ENCODE measurements at places on chromosomes 5 and 9. TPM values are rescaled to one million over a fixed set of nuclear protein-coding genes. Genes with fewer than 3 reads are reported as not detected.

The SPATA31D1 gene
- not detected for total RNA-seq

The SKIC3 gene
- total RNA-seq: 79.1 TPM

The SPINK4 gene
- not detected for total RNA-seq

The ELOVL7 gene
- 0.73 TPM for total RNA-seq

The MYO10 gene
- 76.9 TPM for total RNA-seq

The LCNL1 gene
- not detected for total RNA-seq

The AMACR gene
- 19.7 TPM for total RNA-seq

The WDR38 gene
- total RNA-seq: not detected

- no peak for DNase-seq
These were observed 26.9 kb upstream of the ADAM19 start for GRCh38 chr5:157602505-157602904.

DNA sequence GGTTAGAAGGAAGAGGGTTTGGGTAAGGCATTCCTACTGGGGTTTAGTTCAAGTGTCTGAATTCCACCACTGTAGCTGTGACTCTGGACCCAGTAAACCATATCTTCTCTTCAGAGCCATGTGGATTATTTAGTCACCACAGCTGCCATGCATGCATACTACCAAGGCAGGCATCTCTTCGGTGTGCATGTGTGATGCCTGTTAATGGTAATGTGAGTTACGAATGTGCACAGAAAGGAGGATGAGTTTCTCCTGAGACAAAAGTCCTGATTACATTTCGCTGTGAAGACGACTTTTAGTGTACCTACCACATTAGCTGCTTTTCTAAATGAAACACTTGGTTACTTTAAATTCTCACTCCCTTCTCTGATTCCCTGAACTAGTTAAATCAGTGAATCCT, 9.3 kb downstream of the PBX3 start:
- DNase-seq: no peak

GRCh38 chr9:1219284-1219683, 169.1 kb downstream of the DMRT2 start:
- no peak for DNase-seq

DNA sequence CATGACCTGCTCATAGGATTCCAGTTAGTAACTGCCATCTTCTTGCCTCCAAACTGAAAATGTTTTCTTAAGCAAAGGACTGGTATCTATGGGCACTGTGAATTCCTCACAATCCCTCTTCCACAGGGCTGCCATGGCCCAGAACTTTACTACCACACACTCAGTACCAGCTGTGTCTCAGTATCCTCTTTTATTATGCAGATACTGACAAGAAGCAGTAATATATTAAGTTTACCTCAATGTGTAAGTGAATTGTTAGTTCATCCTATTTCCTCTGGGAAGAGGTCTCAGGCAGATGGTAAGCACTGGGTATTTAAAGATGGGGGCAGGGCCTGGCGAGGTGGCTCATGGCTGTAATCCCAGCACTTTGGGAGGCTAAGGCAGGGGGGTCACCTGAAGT, 320.8 kb upstream of the RFX3 start:
- no peak for DNase-seq

DNA sequence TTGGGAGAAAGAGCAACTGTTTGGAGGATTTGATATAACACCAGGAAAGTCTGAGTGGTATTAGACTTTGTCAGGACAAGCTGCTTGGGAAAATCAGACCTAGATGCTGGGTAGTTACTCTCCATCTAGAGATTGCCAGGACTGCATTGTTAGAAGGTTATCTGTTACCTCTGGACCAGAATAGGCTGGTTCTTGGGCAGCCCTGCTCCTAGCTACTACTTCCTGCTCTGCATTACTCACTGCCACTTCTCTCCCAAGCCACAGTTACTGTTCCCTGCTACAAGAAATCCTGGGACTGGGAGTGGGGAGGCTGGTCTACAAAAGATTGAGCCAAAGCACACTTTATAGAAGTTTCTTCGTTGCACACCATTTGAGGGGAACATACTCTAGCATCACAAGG, 95.5 kb upstream of the KCNN2 start:
- no peak for DNase-seq

GRCh38 chr5:97111616-97112015, 30.8 kb downstream of the LIX1 start:
- no peak for DNase-seq

DNA sequence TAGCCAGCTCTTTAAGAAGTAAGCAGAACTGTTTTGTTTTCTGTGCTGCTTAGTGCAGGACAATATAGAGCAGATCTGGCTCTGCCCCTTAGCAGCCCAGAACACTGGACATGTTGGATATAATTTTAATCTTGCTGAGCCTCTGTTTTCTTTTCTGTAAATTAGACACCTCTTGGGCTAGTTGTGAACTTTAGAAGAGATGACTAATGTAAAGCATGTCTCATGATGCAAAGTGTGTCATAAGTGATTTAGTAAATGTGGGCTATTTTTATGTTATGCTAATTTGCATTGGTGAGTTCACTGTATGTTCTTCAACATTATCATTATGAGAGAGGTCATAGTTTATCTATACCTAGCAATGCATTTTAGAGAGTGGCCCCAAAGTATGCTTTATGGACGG, 156.1 kb upstream of the ADAMTSL1 start:
- DNase-seq: no peak

DNA sequence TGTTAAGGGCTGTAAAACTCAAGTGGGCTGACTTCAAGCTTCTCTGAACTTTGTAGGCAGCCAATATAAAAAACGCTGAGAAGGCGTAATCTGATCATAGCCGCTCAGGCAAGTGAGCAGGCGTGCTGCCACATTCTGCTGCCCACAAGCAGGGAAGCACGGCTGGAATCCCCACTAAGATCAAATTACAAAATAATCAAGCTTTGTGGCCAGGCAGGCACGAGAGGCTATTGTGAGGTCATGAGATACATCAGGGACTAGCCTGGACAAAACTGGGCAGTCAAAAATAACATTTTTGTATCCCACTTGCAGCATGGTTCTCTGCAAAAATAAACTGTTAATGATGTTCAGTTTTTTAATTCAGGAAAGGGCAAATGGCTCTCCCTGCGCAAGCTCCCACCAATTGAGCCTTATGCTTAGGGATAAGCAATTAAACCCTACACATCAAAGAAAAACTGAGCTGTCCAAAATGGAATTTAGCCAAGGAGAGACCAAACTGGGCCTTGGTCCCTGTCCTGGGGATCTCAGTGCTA, 64.0 kb downstream of the POU5F2 start:
- DNase-seq: no peak

DNA sequence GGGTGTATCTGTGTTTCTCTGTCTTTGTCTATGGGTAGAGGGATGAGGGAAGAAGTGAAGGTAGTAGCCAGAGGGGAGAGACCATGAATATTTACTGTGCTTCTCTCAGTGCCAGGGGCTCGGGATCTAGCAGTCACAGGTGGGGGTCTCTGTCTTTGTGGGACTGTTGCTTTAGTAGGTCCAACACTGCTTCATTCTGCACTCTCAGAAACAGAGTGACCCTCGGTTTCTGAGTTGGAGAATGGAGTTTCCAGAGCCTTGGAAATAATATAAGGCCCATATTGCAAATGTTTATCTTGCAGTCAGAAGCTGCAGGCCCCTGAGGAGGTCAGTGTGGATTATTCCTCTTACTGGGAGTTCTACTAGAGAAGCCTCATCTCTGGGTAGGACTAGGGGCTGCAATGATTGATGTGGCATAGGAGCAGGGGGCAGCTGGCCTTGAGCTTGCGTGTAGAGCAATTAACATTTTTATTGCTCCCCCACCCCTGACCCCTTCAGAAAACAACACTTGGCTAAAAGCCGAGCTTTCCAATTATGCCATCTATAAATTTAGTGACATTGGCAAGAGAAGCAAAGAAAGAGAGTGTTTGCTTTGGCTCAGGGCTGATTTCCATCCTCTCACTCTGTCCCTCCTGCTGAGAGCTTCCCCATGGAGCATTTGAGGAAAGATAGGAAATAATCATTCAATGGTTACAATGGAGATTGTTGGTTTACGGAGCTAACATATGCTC, 55.0 kb upstream of the TRPC7 start:
- DNase-seq: no peak

GRCh38 chr9:2286825-2287455, 271.8 kb downstream of the SMARCA2 start:
- no peak for DNase-seq

DNA sequence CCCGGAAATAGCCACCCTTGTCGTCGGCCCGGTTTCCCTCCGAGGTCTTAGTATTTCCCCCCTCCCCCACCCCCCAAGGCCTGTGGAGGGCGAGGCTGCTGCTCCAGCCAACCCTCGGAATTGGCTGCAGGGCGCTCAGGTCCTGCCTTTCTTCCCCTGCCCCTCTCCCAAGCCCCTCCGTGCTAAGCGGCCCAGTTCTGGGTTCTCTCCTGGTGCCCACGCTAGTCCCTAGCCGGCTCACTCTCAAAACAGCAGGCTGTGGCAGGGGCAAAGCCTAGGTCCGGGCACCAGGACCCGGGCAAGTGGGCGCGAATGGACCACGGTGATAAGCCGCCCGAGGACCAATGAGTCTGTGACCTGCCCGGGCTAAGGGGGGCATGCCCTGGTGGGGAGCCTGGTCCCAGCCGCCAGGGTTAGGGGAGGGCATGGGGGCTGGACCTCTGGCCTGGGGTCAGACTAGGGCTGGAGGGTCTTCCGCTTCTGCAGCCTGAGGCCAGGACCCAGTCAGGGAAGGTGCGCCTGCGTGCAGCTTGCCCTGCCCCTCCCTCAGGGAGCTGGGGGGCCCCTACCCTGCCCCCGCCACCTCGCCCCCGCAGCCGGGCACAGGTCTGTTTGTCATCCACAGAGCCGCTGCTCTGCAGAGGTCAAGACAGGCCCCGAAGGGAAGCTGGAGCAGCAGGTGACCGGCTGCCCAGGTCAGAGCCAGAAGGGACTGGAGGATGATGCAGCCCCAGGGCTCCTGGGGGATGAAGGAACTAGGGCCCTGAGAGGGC, 5.0 kb upstream of the IRX4 start:
- no peak for DNase-seq

DNA sequence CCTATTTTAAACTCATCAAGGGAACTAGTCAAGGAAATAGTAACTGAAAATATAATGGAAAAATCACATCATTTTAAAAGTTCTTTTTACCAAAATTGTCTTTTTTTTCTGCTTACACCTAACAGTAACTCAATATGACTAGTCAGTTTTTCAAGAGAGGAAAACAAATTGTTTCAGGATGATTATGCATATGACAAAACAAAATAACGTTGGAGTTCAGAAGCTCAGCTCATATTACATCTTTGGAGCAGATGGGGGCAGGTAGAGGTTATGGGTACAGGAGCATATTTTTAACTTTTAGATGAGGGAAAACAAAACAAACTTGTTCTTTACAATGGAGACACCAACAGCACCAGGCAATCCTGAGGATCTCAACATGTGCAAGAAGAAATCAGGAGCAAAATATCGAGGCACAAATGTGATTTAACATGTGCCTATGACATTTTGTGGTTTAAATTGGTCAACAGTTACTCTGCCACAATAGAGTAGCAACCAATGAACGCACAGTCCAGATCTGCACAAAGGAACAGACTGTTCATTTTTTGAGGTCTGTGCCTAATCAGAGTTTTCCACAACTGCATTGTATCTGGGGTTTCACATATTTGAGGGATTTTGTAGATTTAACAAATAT, 659.0 kb downstream of the ANXA1 start:
- DNase-seq: no peak

DNA sequence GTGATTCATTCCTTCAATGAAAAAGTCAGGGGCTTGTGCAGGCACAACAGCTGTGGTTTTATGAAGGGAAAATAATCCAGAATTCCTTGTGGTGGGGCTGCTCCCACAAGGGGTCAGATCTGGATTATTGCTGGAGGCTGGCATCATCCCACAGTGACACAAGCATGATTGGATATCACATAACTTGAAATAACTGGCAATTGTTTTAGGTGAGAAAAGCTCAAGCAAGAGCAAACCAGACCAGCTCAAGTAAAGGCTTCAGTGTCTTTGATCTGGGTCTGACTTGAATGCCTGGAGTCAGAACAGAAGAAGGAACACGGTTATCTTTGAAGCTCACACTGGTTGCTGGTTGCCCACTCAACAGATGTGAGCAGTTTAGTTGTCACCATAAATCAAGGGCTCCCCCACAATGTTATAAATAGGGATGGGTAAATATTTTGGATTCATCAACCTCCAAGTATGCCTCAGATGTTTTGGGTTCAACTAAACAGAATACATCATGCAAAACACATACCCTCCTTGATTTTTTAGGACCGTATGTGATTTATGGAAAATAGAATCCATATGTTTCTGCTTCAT, 3.1 kb upstream of the ZNF474 start:
- no peak for DNase-seq

DNA sequence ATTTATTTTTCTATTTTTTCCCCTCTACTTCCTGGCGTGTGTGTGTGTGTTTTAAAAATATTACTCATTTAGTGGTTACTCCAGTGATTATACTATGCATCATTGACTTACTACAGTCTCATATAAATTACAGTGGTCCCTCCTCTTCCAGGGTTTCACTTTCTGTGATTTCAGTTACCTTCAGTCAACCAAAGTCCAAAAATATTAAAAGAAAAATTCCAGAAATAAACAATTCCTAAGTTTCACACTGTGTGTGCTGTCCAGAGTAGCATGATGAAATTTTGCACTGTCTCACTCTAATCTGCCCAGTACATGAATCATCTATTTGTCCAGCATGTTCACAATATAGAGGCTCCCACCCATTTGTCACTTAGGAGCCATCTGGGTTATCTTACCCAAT, 47.4 kb upstream of the CCDC112 start:
- DNase-seq: no peak

GRCh38 chr5:119347991-119348390, 7.8 kb upstream of the TNFAIP8 start:
- DNase-seq: no peak

DNA sequence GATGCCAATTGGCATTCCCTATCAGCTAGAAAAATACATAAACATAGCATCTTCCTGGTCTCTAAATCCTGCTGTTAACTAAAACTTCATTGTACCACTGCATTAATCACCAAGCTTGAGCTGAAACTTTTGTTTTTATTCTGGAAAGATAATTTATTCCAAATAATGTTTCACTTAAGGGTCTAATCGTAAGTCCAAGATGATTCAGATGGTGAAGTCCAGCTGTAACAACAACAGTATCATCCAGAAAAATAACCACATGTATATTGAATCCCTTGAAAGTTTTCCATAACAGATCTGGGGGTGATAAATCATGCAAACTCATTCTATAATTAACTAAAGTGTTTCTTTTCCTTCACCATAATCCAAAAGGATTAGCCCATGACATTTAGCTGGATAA, 23.9 kb downstream of the RORB start:
- no peak for DNase-seq
